Stimulated activated CD4-positive, alpha-beta T cell treated with anti-CD3 and anti-CD28 coated beads, Interleukin-15, amount 100 ng/mL, for 1 hour (primary cell): ENCODE measurements at places on chromosomes 2 and 18.
A peak's percentile ranks its signal among the peaks of the same experiment; 100 is the strongest.

DNA sequence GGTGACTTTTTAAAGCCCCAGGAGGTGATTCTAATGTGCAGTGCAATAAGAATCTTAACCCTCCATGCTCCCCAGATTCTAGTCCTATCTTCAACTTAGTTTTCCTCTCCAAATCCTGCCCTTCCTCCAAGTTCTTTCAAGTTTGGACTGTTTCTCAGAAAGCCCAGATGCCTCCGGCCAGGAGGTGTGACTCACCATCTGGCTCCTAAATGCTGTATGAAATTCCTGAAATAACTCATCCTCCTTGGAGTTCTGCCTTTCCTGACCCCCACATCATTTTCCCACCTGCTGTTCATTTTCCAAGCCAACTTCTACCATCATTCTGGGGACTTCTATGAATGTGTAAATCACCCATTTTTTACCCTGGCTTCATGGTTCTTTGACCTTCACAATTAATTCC, 118.2 kb upstream of the NOL4 start:
- DNase-seq, result no peak

GRCh38 chr18:22503803-22504202, 86.1 kb upstream of the CTAGE1 start:
- no peak for DNase-seq

DNA sequence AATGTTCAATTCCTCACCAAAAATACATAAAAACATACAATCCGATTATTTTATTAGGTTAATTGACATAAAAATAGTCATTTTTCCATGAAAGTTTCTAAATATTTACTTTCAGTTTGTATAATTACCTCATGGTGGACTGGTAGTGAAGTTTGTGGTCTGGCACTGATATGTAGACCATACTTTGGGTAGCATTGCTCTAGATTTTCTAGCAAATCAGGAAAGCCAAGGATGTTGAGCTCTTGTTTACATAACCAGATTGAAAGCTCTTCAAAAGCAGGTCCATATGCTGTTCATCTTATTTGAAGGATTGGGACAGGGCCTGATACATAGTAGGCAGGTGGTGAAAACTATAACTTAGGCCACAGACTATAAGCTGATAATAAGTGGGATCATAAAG, 61.8 kb downstream of the COMMD1 start:
- no peak for DNase-seq

- no peak for DNase-seq
Measured at GRCh38 chr2:132557694-132558093, 112.3 kb downstream of the LYPD1 start.

- no peak for DNase-seq
Measured at GRCh38 chr2:122929347-122929746, 1095.7 kb upstream of the CNTNAP5 start.

DNA sequence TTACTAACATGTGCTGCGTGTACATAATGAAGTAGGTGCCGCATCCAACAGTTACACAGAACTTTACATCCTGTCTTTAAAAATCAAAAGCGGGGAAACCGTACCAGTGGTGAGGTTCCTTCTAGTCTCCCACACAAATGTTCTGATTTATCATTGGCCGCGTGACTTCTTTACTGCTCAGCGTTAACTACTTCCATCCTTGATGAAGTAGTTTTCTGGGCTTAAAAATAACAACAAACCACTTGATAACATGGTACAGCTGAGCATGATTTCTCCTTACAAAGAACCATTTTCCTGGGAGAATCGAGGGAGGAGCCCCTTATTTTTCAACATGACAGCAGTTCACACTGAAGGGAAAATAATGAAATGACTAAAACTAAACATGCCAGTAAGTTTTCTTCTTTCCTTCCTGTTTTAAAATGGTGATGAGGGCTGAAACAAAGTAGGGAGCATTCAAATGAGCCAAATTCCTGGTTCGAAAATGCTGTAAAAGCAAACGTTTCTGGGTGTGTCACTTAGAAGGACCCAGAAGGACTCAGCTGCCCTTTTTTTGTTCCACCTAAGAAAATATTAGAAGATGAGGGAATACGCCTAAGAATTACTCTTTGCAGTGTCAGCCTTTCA, 9.9 kb downstream of the EMILIN2 start:
- no peak for DNase-seq

- no peak for DNase-seq
Measured at GRCh38 chr18:26119246-26119645, 14.4 kb upstream of the PSMA8 start.

DNA sequence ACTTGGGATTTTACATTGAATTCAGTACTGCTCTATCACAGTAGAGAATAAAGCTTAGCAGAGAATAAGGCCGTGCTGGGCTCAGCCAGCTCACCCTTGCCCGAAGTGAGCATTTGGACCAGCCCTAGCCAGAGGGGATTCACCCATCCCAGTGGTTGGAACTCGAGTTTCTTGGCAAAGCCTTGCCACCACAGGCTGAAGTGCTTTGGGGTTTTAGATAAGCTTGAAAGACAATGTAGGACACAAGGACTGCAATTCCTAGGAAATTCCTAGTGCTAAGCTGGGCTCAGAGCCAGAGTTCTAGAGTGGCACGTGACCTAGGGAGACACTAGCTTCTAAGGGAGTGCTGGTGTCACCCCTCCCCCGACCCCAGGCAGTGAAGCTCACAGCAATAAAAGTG, 28.0 kb downstream of the SERPINB11 start:
- DNase-seq, result no peak

GRCh38 chr2:8855010-8855409, 17.6 kb upstream of the KIDINS220 start:
- no peak for DNase-seq

GRCh38 chr2:71510196-71510807, 56.9 kb downstream of the DYSF start:
- DNase-seq, result peak; percentile 58

GRCh38 chr2:138391946-138392345, 109.6 kb upstream of the SPOPL start:
- DNase-seq, result no peak

DNA sequence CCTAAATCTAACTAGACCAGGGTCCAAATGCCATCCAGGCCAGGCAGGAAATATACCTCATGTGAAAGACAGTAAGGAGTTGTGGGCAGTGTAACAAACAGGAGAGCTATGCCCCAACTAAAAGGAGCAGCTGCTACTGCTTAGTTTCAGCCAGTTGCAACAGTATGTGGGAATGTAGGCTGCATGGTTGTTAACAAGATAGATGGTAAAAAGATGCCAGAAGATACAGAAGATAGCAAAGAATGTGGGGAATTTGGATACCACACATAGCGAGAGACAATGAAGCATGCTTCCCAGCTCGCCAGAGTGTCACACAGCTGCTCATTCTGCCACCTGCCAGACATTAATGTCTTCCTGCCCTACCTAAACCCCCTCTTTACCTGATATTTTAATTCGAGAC, 39.4 kb upstream of the CYBRD1 start:
- no peak for DNase-seq

DNA sequence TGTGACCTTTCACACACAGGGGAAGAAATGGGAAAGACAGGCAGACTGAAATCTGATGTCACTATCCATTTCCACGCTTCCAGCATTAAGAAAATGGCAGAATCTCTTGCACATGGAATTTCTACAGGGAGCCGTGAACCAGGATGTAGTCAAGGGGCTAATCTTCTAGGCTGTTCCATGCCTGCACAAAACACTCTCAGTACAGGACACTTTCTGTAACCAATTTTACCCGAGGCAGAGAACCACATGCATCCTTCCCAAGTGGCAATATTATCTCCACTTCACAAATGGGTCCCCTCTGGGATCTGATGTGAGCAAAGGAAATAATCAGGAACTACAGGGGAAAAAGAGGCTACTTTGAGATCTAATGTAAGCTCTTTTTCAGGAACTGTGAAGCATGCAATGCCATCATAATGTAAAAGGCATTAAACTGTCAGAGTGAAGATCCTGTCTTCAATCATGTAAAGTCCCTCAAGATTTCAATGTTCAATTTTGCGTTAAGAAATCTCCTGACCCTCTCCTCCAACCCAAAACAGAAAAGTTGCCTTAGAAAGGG, 236.9 kb downstream of the RBM43 start:
- DNase-seq, result no peak

DNA sequence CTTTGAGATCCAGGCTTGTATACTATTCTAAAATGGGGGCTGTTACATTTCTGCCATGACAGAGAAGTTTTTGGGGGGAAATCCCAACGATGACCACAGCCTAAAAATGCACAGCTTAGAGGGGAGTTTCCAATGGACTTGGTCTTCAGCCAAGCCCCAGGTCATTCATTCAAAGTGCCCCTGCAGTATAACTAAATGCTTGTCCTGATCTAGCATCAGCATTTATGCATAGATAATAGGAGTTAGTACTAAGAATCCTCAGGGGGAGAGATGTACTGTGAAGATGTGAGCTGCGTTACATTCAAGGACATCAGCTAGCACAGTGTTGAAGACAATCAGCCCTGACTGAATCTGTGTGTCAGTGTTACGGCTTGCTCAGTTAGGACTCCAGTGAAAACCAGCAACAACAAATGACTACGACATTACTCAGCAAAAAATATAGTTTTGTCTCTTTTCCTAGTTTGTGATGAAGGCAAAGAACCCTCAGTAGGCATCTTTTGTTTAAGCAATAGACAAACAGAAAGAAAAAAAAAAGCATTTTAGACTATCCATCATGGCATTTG, 160.9 kb downstream of the ZEB2 start:
- DNase-seq, result no peak

GRCh38 chr2:64899081-64899865, 89.9 kb upstream of the SLC1A4 start:
- no peak for DNase-seq

DNA sequence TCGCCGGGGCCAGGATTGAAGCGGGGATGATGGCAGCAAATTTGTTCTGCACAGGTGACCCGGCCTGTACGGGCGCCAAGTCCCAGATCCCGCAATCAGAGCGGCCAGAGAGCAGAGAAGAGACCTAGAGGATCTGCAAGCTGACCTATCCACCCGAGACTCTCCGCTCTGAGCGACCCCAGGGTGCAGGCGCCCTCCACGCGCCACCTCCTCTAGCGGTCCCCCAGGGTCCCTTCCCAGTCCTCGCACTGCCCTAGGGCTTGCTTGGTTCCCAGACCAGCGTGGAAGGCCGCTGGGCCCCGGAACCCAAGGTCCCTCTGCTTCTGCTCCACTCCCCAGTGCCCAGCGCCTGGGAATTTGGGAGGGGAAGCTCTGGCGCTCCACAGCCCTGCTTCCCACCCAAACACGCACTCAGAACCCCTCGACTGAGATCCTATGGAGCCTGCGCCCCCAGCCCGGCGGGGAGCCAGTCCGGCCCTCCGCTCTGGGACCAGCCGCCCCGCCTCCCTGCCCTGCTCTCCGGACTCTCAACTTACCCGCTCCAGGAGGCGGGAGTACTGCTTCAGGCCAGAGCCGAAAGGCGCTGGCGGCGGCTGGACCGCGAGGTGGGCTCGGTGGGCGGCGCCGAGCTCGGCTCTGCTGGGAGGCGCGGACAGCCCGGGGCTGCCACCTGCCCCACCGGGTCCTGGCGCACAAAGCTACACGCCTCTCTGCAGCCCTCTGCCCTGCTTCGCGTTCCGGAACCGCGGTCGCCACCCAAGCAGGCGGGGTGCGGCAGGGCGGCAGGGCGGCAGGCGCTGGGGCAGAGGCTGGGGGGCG, 3.0 kb upstream of the SIX3 start:
- no peak for DNase-seq

DNA sequence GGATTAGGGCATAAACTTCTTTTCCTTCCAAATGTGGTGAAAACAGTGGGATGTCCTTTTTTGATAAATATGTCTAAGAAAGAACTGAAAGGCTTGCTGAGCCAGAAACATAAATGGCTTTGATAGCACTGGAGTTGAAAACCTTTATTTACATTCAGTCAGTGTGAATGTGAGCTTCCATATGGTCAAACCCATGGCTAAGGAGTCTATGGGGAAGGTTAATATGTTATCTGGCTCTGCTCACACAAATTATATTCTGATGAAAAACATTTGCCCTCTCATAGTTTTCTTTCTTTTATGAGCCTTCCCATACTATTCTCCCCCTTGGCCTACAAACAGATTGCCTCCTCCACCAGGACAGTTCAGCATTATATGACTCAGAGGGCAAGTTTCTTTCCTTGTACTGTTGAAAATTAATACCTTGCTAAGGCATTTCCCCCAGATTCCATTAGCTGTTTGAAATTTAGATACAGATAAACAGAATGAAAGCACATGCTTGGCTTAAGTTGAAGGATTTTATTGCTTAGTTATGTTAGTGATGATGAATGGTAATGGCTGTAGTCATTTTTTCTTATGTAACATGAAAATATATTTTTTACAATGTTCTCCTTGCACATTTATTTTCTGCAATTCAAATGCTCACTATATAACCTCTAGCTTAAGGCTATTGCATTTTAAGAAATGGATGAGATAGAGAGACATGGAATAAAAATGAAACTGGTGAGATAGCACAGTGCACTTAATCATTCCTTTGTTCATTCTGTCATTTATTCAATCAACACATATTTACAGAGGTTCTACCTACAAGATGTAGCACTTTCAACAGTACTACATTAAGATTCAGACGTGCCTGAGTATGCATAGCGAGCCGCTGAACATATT, 544.1 kb downstream of the LRRTM4 start:
- no peak for DNase-seq

DNA sequence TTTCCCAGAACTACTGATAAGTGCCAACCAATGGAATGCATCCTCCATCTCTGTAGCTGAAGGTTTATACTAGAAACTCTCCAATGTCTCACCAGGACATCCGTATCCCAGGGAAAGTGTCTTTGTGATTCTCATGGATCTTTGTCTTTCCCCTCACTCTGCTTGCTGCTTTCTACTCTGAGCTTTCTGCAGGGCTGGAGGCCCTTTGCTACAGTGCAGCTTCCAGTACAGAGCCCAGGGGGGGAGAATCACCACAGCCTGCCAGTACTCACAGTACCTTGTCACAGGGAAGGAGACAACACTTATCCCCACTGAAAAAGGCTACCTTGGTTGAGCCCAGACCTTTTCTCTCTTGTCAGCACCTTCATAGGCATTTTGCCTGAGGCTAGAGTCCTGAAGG, 627.0 kb downstream of the CNTNAP5 start:
- DNase-seq, result no peak

DNA sequence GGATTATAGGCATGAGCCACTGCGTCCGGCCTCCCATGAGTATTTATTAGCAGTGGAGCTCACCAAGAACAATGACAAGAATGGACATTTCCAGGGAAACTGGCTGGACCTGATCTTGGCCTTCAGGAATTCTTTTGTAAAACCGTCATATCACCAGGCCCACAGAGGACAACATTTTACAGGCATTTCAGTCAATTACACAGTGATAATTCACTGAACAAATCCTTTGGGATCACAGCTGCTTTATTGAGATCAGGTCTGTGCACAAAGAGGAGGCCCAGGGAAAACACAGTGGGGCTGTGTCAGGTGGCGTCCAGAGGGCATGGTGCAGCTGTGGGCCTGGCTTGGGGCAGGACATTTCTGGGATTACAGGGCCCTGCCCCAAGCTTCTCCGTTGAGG, 30.1 kb upstream of the GTF2A1L start:
- no peak for DNase-seq

- DNase-seq, result no peak
Measured at GRCh38 chr18:58975296-58975695, 110.6 kb downstream of the ZNF532 start.

DNA sequence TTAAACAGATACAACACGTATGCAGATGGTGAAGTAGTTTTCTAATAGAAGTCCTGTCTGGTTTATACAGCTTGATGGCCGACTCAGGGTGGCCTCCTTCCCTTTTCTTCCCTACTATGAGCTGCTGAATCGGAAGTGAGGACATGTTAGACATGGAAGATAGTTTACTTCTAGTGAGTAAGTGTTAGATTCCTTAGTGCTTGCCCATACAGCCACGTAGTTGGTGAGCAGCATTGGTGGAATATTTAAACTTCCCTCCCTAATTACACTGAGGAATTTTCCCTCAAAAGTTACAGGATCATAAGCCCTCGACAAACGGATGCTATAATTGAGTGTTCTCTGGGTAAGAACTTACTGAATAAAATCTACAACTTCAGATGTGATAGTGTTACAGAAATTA, 52.1 kb downstream of the RHBDD1 start:
- no peak for DNase-seq
